ENCODE measurements at places on chromosomes 1 and 21.

GRCh38 chr1:41775956-41776585, 142.7 kb downstream of the HIVEP3 start:
- no peak for DNase-seq

DNA sequence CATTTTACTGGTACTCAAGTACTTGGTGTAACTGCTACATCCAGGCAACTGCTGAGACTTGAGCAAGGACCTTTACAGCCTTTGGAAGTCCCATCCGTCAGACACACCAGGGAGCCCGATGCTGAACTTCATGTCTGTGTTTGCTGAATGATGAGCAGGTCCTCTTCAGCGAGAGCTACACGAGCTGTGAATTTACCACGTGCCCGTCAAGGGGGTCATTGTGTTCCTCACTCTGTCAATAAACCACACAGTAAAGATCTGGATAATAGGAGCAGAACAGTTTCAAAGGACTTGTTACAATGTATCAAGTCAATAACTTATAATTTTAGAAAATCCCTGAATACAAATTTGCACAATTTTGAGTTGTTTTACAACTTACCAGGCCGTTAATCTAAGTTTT, 427.2 kb downstream of the KIF26B start:
- no peak for DNase-seq

DNA sequence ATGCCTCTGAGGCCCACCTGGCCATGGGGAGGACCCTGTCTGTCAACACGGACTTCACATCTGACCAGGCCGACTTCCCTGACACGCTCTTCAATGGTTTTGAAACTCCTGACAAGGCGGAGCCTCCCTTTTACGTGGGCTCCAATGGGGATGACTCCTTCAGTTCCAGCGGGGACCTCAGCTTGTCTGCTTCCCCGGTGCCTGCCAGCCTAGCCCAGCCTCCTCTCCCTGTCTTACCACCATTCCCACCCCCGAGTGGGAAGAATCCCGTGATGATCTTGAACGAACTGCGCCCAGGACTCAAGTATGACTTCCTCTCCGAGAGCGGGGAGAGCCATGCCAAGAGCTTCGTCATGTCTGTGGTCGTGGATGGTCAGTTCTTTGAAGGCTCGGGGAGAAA, 101.8 kb downstream of the ADARB1 start:
- DNase-seq: no peak

DNA sequence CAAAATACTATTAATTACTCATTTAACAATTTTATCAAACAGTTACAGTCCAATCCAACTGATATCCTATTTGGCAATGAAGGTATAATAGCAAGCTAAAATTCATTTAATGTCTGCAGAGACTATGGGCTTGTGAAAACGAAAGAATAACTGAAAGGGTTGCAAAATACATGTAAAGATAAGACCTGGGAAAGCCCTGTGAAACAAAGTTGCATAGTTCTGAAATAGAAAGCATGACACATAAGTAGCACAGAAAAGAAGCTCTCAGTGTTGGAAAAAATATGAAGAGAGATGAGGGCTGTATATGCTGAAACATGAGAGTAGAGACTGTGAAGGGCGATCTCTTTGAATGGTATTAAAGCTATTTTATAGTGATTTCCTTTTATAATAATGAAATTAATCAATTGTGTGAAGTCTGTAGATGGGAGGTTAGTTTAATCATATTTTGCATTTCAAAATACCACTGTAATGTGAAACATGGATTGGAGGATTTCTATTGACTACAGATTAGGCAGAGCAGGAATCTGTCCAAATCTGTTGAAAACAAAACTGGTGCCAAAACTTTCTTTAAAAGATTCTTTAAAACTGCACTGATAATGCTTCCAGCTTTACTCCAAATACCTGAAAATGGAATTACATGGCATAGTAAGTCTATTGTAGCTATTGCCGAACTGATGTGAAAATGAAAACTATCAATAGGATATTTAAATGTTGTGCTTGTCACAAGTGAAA, 1518.9 kb upstream of the B3GALT2 start:
- no peak for DNase-seq

DNA sequence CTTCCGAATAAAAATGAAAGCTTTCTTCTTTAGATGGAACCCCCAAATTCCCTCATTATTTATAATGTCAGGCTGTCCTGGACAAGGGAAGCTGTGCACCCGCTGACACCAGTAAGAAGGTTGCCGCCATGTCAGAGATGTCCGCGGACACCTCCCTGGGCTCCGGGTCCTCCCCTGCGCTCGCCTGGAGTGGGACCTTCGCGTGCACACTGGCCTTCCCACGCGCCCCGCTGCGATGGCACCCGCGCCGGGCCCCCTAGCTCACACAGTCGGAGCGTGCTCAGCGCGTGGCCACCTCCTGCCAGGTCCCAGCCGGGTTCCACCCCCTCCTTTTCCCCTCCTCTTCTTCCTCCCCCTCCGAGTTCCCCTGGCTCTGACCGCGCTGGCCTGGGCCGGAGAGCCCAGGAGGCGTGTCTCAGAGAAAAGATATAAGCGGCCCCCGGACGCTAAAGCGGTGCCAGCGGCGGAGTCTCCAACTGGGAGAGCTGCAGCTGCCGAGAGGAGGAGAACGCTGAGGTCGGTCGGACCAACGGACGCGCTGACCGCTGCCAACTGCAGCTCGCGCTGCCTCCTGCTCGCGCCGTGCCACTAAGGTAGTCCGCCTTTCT, at the start of gene G0S2:
G0S2 (plus strand) TSS at position 456 of the 608 bp plus-strand sequence. CDS start 273 bp downstream, outside the sequence.
- no peak for DNase-seq

DNA sequence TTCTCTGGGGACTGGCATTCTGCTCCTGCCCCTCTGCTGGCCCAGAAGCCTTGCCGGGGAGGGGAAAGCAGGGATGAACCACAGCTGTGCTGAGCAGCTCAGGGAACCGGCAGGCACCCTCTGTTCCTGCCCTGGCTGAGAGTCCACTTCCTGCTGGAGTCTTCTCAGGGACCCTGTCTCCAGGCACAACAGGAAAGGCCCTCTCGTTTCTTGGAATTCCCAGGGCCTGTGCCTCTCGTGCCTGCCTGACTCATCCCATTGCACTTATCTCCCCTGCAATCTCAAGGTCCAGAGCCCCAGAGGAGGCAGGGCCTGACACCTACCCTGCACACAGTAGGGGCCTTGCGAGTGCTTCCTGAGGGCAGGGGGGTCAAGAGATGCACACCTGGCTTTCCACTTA, 1.1 kb upstream of the EDN2 start:
- DNase-seq: no peak

DNA sequence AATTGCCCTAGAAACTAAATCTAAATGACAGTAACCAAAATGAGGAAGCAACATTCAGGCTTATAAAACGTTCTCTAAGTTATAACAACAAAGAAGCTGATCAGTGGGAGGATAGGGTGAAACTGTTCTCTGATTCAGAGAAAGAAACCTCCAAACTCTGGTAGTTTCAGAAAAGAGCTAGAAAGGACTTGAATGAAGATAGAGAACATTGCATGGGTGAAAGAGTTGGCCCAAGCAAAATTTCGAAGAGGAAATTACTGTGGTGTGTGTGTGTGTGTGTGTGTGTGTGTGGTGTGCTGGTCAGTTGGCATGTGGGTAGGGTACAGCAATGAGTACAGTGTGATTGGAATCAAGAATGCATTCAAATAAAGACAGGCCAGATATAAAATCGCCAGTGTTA, 16.5 kb upstream of the SPAG17 start:
- DNase-seq: no peak

GRCh38 chr21:33931799-33932390, 16.3 kb upstream of the ATP5PO start:
- DNase-seq: no peak
